Stimulated activated CD4-positive, alpha-beta T cell treated with anti-CD3 and anti-CD28 coated beads, Interleukin-12 subunit alpha, Interleukin-12 subunit beta, amount 100 ng/mL, for 24 hours (primary cell): ENCODE measurements at places on chromosomes 1 and 21.

DNA sequence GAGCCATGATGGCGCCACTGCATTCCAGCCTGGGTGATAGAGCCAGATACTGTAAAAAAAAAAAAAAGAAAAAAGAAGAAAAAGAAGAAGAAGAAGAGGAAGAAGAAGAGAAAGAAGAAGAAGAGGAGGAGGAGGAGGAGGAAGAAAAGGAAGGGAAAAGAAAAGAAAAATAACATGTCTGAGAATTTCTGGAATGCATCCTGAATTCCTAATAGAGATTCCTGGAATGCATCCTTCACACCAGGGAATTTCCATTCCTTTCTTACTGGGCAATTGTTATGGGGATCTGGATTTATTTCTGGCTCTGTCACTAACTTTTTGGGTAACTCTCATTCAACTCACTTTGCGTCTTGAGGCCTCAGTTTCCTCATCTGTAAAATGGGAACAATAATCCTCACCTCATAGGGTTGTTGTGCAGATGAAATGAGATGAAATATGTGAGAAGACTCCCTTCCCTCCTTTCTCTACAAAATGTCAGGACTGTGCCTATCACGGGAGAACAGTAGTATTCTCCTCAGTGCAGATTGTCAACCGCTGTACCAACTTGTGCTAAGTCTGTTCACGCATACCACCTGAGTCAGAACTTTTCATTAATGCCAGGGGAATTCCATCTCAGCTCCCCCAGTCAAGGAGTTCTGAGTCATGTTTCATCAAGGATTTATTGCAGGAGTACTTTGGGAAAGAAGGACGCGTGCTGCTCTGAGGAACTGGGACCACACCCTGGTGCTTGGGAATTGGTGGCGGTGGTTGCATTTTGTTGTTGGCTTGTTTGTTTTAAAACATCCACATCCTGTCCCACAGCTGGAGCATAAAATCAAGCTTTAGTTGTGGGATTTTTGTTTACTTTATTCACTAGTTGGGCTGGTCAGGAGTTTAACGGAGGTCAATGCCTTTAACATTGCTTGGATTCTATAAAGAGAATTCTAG is 42.4 kb upstream of the ROR1 start:
- no peak for DNase-seq

DNA sequence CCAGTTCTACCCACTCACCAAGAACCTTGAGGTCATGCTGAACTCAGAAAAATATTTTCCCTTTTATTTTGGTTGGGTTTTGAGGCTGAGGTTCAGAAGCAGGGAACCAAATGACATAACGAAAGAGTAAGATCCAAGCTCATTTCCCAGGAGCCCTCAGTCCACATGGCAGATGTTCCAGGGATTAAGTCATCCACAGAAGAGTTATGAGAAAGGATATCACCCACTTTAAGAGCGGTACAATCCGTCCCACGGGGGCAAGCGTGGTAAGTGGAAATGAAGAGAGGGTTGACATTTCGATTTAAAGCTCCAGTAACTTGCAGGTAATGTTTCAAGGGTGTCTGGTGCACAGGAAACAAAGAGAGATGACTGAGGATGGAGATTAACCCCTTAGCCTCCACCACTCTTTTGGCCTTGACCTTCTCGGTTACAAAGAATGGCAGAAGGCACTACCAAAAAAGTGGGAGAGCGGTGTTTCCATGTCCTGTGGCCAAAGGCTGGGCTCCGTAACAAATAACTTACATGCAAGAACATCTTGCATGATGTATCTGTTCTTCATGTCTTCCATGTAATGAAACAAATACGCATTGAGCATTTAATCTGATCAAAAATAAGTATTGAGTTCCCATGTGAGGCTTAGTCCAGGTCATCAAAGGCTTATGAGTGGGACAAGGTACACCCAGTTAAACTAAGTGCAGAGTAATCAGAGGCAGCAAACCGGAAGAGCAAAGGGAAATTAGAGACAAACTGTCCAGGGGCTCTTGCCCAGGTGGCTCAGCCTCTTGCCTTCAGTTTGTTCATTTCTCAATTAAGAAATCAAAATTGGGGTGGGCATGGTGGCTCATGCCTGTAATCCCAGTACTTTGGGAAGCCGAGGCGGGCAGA is 241.4 kb downstream of the TOMM20 start:
- no peak for DNase-seq

GRCh38 chr1:42747125-42747524 is 7.1 kb upstream of the CLDN19 start:
- DNase-seq: no peak

- no peak for DNase-seq
These were observed 30.6 kb downstream of the ZC3H11B start for GRCh38 chr1:219582296-219582695.
